ENCODE measurements at places on chromosomes 6 and 20.
A peak's percentile ranks its signal among the peaks of the same experiment; 100 is the strongest.

GRCh38 chr20:62587757-62588402 lies 54.4 kb upstream of the SLCO4A1 start:
- no peak for DNase-seq

DNA sequence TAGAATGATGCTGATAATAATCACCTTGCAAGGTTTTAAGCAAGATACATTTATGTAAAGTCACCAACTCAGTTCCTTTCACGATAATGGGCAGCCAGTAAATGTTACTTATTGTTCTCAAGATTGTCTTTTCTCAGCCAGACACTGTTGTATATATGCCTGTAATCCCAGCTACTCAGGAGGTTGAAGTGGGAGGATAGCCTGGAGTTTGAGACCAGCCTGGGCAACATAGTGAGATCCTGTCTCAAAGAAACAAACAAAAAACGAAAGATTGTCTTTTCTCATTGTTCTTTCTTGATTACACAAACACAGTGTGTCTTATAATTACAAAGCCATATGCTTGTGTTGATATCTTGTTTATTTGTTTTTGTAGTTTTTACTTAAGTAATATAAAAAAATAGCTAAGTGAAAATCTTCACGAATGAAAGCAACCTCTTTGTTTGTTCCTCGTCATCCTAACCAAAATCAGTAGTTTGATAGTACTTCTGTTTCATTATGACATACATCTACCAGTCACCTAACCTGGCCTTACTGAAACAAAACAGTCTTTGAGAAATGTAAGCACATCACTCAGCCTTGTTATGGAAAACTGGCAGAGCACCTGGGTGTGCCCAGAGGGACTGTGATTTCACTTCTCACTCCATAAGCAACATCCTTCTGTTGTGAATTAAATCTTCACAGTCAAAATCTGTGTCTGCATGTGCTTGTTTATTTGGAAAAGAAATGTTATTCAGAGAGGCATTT lies 436.2 kb upstream of the SOX4 start:
- no peak for DNase-seq

DNA sequence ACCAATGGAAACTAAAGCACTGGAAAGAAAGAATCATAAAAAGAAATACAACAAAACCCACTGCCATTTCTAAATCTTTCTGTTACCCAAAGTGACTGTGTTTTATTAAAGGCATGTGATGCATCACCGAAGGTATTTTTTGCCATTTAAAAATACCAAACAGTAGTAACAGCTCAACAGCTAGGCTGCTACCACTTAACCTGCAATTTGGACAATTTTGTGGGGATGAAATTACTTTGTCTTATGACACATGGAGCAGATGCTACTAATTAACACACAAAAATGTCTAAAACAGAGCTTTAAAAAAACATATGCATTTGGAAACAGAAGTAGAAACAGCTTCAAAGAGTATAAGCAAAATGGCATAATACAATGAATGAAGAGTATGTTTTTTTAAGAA lies 97.4 kb downstream of the ATXN1 start:
- no peak for DNase-seq

DNA sequence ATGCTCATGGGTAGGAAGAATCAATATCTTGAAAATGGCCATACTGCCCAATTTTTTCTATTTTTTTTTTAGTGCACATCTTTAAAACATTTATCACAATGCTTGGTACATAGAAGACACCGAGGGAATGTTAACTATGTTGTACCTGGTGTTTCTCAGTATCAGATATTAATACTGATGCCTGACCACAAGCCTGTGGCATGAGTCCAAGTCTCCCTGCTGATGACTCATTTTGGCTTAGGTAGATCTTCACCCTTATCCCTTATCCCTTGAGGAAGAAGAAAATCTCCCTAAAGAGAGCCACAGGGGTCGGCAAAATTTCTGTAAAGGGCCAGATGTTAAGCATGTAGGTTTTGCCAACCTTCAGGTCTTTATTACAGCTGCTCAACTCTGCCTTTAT lies 14.5 kb downstream of the CD109 start:
- DNase-seq = no peak

- DNase-seq = no peak
These were observed 801.8 kb downstream of the GRIK2 start for GRCh38 chr6:102195311-102195710.

GRCh38 chr6:8059129-8059528 lies 5.1 kb downstream of the BLOC1S5 start:
- no peak for DNase-seq

GRCh38 chr6:75098709-75099108 lies 107.1 kb downstream of the COL12A1 start:
- DNase-seq = peak; percentile 67

Data from urinary bladder (tissue), 4 donors.